Stimulated activated CD8-positive, alpha-beta memory T cell treated with anti-CD3 and anti-CD28 coated beads, Interleukin-12 subunit alpha, Interleukin-12 subunit beta, amount 100 ng/mL, for 1 hour (primary cell): ENCODE measurements at places on chromosomes 1 and 21.

DNA sequence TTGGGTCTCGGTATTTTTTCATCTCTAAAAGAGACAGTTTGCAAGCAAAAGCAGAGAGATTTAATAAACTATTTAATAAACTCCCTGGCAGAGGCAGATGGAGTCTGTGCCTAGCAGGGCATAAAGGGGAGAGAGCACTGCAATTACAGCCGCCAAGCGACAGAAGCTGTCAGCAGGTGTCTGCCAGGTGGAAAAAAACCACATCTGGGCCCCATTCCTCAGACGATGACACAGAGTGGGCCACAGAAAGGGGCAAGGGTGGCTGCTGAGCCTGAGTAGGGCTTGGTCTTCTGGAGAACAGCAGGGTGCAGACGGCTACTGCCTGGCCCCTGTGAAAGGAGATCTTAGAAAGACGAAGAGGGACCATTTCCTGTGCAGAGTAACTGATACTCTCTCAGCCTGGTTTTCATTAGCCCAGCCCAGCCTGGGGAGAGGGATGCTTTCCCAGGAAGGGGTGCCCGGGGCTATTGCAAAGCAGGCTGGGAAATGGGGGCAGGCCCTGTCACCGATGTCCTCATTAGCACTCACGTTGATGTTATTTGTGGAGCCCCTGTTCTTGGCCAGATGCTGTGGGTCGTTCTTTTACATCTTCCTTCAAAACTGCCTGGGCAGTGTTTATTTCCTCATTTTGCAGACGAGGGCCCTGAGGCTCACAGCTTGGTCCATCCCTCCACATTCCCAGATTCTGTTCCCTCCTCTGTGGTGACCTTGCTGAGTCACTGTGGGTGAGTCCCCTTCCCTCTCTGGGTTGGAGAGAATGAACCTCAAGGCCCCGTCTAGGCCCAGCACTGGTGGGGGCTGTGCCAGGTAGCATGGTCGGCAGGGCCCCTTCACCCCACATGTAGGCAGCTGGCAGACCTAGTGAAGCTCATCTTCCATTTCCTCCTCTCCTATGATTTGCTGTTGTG lies 472.7 kb downstream of the PTPRU start:
- DNase-seq = no peak

GRCh38 chr1:224053456-224053855 lies 60.5 kb upstream of the FBXO28 start:
- DNase-seq = no peak

DNA sequence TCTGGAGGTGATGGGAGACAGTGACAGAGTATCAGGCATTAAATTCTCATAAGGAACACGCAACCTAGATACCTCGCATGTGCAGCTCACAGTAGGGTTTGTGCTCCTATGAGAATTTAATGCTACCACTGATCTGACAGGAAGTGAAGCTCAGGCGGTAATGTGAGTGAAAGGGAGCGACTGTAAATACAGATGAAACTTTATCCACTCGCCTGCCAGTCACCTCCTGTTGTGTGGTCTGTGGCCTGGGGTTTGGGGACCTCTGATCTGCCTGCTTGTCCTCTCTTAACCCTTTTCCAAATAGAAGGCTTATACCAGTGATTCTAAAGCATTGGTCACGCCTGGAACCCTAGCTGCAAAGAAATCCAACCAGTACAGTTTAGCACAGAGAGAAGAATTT lies 15.3 kb downstream of the GABPA start:
- DNase-seq = no peak

- DNase-seq = no peak
Observed at GRCh38 chr1:229471175-229471574, 37.0 kb downstream of the NUP133 start.

- DNase-seq = no peak
Observed at GRCh38 chr1:19317126-19317910, 5.2 kb downstream of the SLC66A1 start.

GRCh38 chr1:17128361-17128760 lies 9.1 kb upstream of the PADI2 start:
- no peak for DNase-seq

GRCh38 chr21:41010101-41010435 lies 157.9 kb upstream of the BACE2 start:
- DNase-seq = no peak

DNA sequence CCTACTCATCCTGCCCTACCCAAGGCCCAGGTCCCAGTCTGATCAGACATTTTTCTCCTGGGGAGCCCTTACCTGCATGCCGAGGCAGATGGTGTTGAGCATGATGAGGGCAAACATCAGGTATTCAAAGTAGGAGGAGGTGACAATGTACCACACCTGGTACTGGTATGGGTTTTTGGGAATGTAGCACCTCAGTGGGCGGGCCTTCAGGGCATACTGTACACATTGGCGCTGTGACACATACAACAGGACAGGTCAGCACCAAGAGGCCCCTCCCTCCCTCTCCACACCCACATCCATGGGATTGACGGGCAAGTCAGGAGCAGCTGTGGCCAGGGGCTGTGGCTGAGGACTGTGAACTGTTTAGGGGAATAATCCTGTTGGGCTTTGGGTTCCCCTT lies 37.1 kb upstream of the KIF21B start:
- no peak for DNase-seq

GRCh38 chr21:33948096-33948950 lies 32.7 kb upstream of the ATP5PO start:
- DNase-seq = peak; percentile 73

- no peak for DNase-seq
Observed at GRCh38 chr1:43329995-43330751, 7.4 kb upstream of the MPL start.

- DNase-seq = no peak
Observed at GRCh38 chr1:172883844-172884243, 166.9 kb downstream of the TNFSF18 start.

DNA sequence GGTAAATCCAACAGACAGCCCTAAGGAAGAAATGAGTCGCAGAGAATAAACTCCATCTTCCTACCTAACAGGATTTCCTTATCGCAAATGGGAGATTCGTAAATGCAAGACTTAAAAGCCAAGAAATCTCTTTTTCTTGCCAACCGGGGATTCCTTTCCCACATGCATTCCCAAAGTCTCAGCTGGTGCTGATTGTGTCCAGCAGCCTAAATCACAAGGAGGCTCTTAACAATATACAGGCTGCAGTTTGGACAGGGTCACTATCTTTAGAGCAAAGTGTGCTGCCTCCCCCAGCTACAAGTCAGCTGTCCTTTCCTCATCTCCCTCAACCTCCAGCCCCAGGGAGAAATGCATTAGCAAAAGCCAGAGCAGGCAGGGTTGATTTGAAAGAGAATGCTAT lies 189.8 kb upstream of the PLXNA2 start:
- no peak for DNase-seq

- DNase-seq = no peak
Observed at GRCh38 chr1:59900640-59901039, 25.9 kb downstream of the CYP2J2 start.

DNA sequence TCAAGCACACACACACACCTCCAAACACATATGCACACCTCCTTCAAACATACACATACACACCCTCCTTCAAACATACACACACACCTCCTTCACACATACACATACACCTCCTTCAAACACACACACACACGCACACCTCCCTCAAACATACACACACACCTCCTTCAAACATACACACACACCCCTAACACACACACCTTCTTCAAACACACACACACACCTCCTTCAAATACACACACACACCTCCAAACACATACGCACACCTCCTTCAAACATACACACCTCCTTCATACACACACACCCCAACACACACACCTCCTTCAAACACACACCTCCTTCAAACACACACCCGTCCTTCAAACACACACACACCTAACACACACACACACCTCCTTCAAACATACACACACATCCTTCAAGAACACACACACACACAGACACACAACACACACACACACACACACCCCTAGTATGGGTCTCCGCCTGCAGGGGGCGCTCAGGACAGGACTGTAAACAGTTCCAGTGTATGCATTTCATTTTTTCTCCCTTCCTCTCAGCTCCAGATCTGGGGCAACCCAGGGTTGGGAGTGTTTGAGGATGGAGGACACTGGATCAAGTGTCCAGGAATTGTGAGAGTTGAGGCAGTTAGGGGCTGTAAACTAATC lies 12.1 kb downstream of the LGR6 start:
- no peak for DNase-seq

GRCh38 chr21:42332557-42333317 lies 17.5 kb upstream of the TFF3 start:
- no peak for DNase-seq

- DNase-seq = no peak
Observed at GRCh38 chr21:41345934-41346685, 15.7 kb upstream of the MX2 start.

- no peak for DNase-seq
Observed at GRCh38 chr1:180208264-180208663, 21.8 kb upstream of the LHX4 start.

- no peak for DNase-seq
Observed at GRCh38 chr1:230351514-230351913, 74.6 kb downstream of the PGBD5 start.

- DNase-seq = no peak
Observed at GRCh38 chr1:99004861-99005442, at the start of gene PLPPR5. TSS of gene PLPPR5 (minus strand) at chr1:99004861. CDS start at chr1:99004671, 190 bp downstream.

- no peak for DNase-seq
Observed at GRCh38 chr1:15469361-15469760, 6.5 kb upstream of the CELA2B start.

DNA sequence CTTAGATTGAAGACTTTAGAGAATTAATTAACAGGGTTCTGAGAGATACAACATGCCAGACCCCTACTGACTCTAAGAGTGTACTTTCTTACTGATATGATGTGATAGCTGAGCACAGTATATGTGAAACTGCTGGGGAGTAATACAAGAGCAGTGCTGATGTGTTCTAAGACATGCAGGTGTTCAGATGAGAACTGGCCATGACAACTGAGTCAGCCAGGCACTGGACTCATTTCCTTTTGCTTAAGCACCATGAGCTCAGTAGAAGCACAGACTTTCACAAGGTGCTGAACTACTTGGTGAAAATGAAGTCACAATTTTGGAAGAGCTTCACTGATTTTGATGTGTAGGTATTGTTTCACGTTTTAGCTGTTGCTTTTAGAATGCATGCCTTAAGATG lies 15.9 kb upstream of the POGZ start:
- DNase-seq = no peak

DNA sequence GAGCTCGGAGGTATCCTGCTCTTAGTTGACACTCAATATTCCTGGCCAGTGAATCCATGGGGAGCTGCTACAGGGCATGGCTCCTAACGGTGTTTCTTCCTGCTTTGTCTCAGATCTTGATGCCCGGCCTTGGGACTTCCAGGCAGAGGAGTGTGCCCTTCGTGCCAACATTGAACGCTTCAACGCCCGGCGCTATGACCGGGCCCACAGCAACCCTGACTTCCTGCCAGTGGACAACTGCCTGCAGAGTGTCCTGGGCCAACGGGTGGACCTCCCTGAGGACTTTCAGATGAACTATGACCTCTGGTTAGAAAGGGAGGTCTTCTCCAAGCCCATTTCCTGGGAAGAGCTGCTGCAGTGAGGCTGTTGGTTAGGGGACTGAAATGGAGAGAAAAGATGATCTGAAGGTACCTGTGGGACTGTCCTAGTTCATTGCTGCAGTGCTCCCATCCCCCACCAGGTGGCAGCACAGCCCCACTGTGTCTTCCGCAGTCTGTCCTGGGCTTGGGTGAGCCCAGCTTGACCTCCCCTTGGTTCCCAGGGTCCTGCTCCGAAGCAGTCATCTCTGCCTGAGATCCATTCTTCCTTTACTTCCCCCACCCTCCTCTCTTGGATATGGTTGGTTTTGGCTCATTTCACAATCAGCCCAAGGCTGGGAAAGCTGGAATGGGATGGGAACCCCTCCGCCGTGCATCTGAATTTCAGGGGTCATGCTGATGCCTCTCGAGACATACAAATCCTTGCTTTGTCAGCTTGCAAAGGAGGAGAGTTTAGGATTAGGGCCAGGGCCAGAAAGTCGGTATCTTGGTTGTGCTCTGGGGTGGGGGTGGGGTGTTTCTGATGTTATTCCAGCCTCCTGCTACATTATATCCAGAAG lies 16.7 kb downstream of the ALX3 start:
- DNase-seq = peak; percentile 34

DNA sequence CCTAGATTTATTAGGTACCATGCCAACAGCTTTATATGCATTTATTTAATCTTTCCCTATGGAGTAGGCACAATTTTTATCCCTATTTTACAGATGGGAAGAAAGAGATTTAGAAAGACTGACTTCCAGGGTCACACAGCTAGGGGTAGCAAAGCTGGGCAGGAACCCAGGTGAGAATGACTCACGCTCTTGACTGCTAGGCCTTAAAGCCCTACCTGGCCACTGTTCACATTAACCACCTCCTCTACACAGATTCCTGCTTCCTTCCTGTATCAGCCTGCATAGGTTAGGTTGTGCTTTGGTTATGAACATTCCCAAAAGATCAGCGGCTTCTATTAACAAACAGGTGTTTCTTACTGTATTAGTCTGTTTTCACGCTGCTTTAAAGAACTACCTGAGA lies 53.2 kb downstream of the DNAJC6 start:
- no peak for DNase-seq

- no peak for DNase-seq
Observed at GRCh38 chr21:41168391-41169257, 664 bp downstream of the BACE2 start.

- DNase-seq = no peak
Observed at GRCh38 chr1:86101616-86102015, 55.0 kb downstream of the COL24A1 start.

- DNase-seq = no peak
Observed at GRCh38 chr1:87840767-87841166, 512.1 kb downstream of the LMO4 start.

DNA sequence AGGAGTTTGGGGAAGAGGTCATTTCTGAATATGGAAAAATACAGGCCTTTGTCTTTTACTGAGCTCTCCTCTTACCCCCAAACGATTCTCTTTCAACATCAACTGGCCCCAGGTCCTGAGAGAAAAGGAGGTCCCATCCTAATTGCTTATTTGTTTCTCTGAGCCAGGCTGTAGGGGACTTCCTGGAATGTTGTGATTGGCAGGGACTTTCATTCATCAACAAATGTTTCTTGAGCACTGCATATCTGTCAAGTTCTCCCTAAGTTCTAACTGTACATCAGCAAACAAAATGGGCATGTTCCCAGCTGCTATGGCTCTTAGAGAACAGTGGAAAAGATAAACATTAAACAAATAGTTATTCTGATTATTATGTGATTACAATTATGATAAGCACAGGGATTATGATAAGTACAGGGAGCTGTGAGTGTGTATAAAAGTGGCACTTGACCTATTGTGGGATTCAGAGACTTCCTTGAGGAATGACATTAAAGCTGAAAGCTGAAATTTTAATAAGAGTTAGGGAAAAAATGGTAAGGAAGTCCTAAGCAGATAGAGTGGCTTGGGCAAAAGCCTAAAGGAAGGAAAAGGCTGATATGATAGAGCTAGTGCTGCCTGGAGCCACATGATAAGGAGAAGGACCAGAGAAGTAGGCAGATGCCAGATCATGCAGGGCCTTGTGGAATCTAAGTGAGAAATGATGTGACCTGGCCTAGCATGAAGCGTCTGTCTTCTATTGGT lies 11.6 kb downstream of the GPX7 start:
- DNase-seq = no peak

- DNase-seq = no peak
Observed at GRCh38 chr21:15744926-15745325, 15.1 kb downstream of the USP25 start.
